Activated CD8-positive, alpha-beta T cell treated with anti-CD3 and anti-CD28 coated beads, Interleukin-2, amount 10 ng/mL, durations not matched to agents 7 days and 5 days (primary cell): ENCODE measurements at places on chromosomes 3 and 15. TPM values are rescaled to one million over a fixed set of nuclear protein-coding genes. Genes with fewer than 3 reads are reported as not detected.

GRCh38 chr3:129526121-129526900 lies 2.1 kb upstream of the RHO start:
- no peak for DNase-seq

DNA sequence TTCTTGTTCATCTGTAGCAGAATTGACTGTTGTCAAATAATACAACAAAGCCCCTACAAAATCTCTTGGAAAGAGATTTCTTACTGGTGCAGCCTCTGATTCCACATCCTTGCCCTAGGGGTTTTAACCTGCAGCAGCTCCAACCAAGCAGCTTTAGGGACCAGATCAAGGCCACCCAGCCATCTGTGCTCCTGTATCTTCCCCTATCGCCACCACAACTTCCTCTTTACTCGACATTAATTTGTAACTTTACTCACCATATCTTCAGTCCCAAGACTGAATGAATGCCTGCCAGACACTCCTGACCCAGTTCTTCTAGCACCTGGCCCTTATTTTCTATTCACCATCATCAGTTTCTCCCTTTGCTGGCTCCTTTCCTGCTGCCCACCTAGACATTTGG lies 156.6 kb upstream of the IL12A start:
- DNase-seq: no peak

GRCh38 chr3:84547971-84548970 lies 410.5 kb upstream of the CADM2 start:
- DNase-seq: no peak

GRCh38 chr15:80171787-80172186 lies 19.0 kb downstream of the FAH start:
- DNase-seq: no peak

Gene CHDH
- total RNA-seq: 0.05 TPM
